Stimulated activated CD4-positive, alpha-beta T cell treated with anti-CD3 and anti-CD28 coated beads, Interleukin-1b, Interleukin-23, amount 100 ng/mL, for 1 hour (primary cell): ENCODE measurements at places on chromosomes 12 and 14.

- no peak for DNase-seq
These were observed 1.7 kb downstream of the ABCD2 start for GRCh38 chr12:39617887-39618286.

GRCh38 chr12:50927766-50928224 lies 24.5 kb upstream of the HIGD1C start:
- no peak for DNase-seq

GRCh38 chr12:26149968-26150500 lies 25.2 kb upstream of the BHLHE41 start:
- no peak for DNase-seq

DNA sequence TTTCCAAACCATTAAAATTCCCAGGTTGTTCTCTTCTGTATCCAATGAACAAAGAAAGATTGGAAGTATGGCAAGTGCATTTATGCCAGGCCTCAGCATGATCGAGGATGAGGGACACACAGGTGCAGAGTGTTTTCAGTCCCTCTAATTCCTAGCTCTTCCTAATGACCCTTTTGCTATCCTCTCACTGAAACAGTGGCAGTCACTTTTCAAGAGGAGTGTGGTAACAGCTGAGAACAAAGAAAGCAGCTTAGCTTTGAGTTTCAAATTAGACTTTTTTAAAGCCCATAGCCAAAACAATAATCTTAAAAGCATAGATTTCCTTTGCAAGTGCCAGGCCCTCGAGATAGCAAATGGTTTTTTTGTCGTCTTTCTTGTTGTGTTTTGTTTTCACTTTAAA lies 110.8 kb downstream of the KCNH5 start:
- no peak for DNase-seq

- DNase-seq = no peak
These were observed 30.5 kb upstream of the CSRP2 start for GRCh38 chr12:76909290-76909689.

- no peak for DNase-seq
These were observed 64.1 kb downstream of the ANO4 start for GRCh38 chr12:100858656-100859055.

DNA sequence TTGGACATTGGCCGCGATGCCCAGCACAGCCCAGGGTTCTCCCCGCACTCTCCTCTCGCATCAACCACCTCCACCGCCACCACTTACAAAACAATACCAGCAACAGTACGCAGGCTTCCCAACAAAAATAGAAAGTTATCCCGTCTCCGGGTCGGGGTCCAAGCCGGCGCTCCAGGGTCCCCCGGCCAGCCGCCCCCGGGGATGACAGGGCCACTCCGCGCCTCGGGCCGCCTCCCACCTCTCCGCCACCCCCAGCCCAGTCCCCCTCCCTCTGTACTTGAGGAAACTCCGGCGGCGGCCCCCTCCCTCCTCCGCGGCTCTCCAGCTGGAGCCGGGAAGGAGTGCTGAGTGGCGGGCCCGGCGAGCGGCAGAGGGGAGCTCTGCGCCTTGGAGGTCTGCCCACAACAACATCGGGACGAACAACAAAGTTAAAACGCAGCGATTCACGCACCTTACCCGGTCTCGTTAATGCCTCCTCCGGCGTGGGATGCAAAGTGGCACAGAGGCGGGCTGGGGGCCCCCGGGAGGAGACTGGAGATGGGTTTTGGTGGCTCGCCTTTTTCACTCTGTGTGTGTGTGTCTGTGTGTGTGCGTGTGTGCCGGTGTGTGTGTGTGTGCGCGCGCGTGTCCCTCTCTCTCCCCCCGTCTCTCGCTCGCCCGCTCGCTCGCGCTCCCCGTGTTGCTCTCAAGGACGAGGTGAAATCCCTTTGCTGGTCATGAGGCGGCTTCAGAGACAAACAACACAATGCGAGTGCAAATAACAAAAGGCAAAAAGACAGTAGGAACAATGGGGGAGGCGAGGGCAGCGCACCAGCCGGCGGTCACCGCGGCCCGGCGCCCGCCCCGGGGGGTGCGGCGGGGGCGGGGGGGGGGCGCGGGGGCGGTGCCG lies 386.8 kb downstream of the BCAT1 start:
- DNase-seq = no peak

DNA sequence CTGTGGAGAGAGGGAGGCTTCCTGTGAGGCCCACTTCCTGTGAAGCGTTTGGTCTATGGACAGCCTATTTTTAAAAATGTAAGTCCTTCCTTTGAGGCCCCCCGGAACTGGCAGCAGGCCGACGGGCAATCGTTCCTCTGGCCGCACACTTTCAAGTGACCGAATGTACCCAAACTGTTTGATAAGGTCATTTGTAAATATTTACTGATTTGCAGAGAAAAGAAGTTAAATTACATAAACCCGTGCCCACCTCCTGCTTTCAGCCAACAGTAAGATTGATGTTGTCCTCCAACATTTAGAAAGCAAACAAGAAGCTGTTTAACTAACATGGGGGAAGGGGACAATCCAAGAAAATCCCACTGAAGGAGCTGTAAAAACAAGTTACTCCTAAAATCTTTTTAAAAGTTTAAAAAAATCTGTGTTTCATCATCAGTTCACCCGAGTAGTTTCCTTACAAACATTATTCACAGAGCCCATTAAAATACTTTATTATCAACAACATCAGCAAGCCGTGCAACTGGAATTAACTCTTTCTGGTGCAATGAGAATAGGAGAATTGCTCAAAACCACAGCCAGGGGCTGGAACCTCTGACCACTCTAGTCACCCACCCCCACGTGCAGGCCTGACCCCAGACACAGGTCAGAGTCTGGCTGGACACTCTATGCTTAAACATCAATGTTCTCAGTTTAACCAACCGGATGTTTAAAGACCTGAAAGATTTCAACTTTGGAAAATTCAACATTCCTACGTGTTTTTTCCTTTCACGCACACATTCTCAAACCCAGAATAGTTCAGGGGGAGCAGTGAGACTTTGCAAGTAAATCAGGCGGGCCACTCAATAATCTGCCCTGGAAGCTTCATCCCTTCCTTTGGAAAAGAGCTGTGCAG lies 65.3 kb downstream of the FOXN3 start:
- DNase-seq = no peak

DNA sequence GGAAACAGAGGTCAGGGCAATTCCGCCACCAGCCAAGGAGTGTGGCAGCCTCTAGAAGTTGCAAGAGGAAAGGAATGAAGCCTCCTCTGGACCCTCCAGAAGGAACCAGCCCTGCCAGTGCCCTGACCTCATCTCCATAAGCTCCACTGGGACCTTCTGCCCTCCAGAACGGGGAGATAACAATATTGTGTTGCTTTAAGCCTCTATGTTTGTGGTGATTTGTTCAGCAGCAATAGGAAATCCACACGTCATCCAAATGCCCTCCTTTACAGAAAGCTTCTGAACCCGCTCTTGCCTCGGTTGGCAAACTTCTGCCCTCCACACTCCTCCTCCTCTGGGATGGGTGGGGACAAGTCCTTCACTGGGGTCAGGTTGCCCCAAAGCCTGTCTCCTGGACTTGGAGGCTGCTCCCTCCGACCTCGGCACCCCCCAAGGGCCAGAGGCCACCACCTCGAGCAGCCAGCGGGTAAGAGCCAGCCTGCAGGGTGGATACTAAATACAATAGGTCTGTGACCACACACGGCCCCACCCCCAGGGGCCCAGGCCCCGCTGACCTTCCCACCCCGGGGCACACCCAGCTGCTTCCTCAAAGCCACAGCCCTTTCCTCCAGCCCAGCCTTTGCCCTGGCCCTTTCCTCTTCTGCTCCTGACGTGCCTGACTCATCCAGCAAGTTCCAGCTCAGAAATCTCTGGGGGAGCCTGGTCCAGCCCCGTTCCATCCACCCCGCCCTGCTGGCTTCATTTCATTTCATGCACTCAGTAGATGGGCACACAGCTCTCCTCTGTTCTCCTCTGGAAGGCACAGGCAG lies 58.7 kb upstream of the NCOR2 start:
- no peak for DNase-seq

GRCh38 chr12:66188584-66189485 lies at the start of gene IRAK3:
Gene IRAK3, plus strand, starts transcription at chr12:66189214. Its CDS starts 86 bp downstream, at chr12:66189300.
- DNase-seq = no peak

DNA sequence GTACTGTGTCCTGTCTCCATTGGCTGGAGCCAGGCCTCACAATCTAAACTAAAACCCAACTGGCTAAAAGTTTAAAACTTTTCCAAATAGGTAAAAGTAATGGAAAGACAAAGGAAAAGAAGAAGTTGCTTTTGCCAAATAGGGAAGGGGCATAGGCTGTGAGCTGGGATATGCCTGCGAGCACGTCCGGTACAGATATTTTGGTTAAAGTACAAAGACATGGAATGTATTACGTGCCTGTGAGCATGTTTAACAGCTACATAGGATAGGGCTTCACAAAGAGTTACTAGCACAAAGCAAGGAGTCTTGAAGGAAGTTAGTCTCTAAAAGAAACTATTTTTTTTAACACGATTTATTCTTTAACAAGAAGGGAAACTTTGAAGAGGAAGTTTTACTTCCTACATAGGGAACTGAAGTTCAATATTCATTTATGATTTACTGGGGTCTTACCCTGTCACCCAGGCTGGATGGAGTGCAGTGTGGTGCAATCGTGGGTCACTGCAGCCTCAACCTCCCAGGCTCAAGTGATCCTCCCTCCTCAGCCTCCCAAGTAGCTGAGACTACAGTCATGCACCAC lies 41.9 kb upstream of the INF2 start:
- no peak for DNase-seq

- no peak for DNase-seq
These were observed 10.0 kb downstream of the LRCOL1 start for GRCh38 chr12:132600048-132601032.

DNA sequence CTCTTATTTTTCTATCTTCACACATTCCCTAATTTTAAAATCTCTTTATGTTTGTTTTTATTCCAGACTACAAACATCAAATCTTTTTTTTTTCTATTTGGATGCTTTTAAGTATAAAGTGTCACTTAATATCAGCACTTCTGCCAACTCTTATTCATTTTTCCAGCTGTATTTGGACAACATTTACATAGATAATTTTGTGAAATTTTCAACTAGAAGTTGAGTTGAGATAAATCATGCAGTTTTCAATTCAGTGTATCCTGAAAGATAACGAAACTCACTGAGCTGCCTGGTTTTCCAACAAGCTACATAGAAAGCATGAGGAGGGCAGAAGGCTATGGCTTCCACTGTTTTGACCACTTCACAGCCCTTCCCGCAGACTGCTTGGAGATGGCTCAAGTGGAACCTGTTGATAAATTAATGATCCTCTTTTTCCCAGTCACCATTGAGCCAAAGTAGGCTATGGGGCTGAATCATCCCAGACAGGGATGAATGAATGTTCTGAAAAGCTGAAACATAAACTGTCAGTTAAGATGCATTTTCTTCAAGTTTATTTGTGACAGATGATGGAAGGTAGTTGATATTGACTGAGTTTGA lies 213.9 kb downstream of the RAD51B start:
- DNase-seq = no peak

DNA sequence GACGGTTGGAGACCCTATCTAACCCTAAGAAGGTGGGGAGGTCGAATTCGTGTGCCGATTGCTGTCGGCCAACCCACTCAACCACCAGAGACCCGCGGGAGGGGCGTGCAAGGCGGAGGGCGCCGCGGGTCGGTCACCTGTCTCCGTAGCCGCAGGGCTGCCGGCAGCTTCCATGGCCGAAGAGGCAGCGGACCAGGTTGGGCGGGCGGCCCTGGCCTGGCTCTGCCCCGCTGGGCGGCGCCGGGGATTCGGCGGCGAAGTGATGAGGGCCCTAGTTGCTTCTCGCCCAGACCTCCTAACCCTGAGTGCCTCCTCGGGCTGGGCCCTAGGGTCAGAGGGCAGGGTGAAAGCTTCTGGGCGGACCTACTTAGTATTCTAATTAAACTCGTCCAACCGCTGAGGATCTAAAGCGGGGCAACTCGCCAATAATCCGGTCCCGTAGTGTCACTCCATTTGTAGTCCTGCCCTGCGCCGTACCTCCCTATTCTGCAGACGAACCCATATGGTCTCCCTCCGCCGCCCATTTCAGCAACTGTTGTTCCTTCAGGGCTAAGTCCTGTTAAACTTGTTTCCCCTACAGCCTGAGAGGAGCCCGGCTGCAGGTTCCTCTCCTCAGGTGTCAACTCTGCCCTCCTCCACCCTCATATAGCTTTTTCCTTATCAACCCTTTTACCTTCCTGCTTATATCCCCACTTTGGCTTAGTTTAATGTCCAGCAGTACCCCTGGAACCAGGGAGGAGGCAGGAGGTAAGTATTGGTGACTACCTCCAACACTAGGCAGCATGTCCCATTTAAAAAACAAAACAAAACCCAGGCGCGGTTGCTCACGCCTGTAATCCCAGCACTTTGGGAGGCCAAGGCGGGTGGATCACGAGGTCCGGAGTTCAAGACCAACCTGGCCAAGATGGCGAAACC lies at the start of gene PYM1:
Gene PYM1 (minus strand): TSS at position 307 of the 915 bp plus-strand sequence. CDS start 133 bp downstream, at position 174.
- DNase-seq = no peak

DNA sequence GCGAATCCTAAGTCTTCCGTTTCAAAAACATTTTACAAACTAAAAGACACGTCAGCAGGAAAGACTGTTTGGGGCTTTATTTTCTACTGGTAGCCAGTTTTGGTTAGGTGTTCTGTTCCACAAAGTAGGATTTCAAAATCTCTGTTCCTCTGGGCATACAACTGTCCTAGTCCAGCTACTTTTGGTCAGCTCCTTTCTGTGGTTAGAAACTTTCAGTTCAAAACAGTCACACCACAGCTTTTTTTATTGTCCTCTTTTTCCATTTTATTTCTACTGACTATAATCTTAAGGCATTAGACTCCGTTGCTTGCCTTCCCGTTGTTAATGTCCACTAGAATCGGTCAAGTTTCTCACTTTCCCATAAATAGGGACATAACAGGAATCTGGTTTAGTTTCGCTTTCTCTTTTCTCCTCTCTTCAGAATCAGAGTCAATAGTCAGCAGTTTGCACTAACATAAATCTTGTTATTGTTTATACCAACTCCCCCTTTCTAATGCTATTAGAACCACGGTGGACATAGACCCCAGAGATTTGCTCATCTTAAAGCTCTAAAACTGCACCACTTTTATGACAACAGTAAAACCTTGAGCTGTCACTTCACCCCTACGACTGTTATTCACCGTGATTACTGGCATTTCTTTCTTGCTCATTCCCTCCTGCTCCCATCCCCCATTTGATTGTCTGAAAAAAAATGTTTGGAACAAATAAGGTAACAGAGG lies 41.5 kb upstream of the NPAS3 start:
- DNase-seq = no peak

- DNase-seq = no peak
These were observed 381.8 kb downstream of the BTG1 start for GRCh38 chr12:91763654-91764370.

DNA sequence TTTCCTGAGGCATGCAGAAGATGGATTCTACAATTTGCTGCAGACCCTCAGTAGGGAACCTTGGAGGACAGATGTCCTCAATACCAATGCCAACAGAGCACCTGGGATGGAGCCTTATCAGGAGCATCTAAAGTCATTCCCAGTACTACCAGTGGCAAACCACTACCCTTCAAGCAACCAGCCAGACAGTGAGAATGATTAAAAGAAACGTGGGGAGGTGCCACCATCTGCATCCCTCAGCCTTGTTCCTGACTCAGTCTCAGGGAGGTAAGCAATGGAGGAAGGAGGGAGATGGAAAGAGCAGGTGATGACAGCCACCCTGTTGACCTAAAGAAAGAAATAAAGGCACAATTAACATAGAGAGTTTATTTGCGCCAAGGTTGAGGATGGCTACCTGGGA lies 175.2 kb upstream of the GRIN2B start:
- no peak for DNase-seq
